Cortex of kidney (tissue), 1 donor: ENCODE measurements at places on chromosomes 5 and 9.

DNA sequence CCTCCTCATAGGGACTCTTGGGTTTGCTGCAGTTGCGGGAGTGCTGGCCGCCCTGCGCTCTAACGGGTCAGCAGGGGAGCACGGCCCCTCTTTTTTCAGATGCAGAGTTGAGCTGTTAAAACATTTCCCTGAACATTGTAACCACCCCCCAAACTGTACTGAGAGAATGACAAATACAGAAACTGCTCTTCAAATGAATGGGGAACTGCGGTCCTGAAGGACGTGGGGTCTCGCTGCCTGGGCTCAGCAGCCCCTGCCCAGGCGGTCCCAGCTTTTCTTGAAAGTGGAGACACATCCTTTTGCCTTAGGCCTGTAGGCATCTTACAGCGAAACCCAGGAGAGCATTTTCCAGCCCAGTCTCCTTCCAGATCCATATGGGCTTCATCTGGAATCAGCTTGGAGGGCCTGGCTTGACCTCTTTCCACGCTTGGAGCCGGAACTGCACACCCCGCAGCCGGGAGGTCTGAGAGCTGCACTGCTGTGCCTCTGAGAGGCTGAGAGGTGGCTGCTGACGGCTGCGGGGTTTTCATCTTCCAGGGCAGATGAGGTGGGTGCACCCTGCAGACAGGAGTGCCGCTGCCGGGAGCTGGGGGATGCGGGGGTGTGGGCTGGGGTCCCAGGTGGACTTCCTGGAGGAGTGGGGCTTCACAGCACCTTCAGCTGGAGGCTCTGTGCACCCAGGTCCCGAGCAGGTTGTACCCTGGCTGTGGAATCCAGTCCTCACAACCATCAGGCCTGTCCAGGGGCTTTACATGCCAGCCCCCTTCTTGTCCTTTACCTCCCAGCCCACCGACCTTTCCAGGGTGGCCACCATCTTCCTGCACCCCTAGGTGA lies 1.2 kb upstream of the AGPAT2 start:
- DNase-seq, result no peak

DNA sequence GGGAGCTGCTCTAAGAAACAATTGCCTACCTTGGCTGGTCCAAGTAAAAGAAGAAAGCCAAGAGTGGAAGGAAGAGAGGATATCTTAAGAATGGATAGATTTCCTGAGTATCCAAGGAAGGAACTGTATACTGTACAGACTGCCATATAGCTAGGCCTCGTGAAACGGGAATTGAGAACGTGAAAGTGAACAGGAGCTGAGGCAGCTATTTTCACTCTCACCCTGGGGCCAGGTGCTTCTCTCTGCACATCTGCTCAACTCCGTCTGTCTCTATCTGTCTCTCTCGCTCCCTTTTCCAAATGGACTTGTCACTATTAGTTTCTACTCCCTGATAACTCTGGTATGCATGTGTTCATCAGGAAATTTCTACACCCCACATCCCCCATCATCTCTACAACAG lies 35.9 kb upstream of the TESK1 start:
- DNase-seq, result no peak

- no peak for DNase-seq
These were observed 28.5 kb downstream of the DPYSL3 start for GRCh38 chr5:147481376-147481775.

DNA sequence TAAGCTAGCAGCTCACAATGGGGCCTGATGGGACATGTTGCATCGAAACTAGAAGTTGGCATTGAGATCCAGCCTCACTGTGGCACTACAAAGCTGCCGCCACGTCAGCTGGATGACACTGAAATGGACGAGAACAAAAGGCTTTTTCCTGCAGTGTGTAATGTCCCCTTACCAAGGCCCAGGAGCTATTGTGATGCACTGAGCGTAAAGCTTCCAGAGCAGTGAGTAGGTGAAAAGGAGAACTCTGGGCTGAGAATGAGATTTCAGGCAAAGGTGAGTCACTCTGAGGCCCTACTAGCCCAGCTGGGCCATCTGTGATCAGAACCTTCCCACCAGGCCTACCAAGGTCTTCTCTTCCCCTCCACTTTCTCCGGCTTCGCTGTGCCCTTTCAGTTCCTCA lies 528.1 kb upstream of the KLF4 start:
- DNase-seq, result no peak

DNA sequence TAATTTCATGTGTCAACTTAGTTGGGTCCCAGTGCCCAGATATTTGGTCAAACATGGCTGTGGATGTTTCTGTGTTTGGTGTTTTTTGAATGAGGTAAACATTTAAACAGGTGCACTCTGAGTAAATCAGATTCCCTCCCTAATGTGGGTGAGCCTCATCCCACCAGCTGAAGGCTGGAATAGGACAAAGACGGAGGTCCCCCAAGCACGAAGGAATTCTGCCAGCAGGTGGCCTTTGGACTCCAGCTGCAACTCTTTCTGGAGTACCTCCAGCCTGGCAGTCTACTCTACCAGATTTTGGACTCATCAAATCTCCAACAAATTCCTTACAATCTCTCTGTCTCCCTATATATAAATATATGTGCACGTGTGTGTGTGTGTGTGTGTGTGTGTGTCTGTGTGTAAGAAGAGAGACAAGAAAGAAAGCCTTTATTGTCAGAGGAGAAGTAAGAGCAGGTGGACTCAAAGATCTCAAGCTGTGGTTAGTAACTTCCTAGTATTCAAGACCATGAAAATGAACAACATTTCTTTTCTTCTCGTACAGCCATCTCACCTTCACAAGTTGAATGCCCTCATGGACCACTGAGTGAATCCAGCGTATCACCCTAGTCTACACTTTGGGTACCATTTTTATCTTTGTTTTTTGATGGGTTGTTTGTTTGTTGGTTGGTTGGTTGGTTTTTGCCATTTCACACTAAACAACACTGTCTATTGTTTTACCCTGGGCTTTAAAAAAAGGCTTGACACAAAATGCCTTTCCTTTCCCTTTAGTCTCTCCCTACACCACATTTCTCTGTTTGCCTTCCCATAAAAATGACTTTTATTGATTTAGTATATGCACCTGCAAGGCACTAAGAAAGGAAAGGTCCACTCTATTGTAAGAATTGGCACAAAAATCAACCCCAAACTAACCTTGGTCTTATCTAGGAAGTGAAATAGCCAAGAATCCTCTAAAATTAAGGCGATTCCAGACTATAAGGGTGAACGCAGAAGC lies 118.7 kb downstream of the TENT4A start:
- DNase-seq, result no peak

GRCh38 chr5:74112372-74113195 lies 486.6 kb downstream of the ARHGEF28 start:
- DNase-seq, result no peak

DNA sequence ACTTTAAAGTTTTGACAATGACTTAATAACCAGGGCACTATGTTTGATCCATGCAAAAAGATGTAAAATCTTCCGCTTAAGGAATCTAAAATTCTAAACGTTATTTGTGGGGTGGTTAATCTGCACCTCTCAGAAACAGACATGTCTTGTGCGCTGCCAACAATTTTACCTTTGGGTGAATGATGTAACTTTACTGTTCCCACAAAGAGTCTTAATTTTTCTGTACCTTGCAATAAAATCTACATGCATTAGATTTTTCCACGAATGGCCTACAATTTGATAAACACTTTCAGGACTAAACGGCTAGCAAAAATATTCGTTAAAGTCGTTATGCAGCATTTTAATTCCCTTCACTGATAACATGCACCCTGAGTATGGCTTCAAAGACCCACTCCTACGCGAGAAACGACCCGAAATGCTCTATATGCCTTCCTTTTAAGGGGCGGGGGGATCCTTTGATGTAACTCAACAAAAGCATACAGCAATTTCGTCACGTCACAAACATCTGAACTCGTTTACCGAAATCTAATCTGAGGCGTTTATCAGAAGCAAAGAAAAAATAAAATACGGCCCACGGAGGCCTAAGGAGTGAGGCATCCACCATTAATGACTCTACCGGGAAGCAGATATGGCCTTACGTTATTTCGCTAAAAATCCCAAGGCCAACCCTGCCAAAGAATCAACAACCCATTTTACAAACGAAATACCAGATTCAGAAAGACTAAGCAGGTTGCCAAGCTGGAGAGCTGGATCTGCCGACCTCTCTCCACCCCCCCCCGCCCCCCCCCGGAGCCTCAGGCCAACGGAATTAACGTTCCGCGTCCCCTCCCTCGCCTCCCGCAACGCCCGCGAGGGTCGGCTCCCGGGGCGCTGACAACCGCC lies 621 bp downstream of the AK6 start:
- DNase-seq, result no peak

DNA sequence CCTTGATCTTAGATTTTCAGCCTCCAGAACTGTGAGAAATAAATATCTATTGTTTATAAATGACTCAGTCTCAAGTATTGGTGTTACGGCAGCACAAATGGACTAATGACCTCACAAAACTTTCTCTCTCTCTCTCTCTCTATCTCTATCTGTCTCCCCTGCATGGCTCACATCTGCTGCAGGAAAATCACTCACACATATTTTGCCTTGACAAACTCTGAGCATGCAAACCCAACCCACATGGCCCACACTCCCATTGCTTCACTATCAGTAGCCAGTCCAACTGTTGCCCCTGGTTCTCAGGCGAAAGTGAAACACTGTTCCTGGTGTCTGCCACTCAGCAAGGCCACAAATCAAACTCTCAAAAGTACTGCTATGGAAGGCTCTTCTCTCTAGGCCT lies 66.4 kb upstream of the PIK3R1 start:
- DNase-seq, result no peak

- DNase-seq, result no peak
These were observed 4.0 kb downstream of the FOXE1 start for GRCh38 chr9:97856857-97857605.

DNA sequence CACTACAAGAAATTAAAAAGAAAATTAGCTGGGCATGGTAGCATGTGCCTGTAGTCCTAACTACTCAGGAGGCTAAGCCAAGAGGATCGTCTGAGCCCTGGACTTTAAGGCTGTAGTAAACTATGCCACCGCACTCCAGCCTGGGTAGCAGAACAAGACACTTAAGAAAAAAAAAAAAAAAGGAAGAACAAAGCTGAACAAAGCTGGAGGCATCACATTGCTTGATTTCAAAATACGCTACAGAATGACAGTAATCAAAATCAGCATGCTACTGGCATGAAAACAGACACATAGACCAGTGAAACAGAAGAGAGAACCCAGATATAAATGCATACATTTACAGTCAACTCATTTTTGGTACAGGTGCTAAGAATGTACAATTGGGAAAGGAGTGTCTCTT lies 14.5 kb upstream of the OTULIN start:
- DNase-seq, result no peak

- no peak for DNase-seq
These were observed 259.2 kb downstream of the PDZD2 start for GRCh38 chr5:31898036-31898632.

DNA sequence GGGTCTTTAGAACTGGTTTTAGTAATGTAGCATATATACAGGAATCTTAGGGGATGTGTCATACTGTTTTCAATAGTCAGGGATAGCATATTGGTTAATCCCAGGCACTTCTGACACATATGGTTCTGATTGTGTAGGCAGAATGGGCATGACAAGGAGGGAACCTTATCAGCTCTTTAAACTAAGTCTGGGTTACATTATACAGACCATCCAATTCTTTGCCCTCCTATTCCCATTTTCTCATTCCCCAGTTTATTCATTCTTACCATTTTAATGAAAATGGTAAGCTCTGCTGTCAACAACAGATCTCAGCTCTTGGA lies 85.1 kb downstream of the NDUFAF2 start:
- no peak for DNase-seq

DNA sequence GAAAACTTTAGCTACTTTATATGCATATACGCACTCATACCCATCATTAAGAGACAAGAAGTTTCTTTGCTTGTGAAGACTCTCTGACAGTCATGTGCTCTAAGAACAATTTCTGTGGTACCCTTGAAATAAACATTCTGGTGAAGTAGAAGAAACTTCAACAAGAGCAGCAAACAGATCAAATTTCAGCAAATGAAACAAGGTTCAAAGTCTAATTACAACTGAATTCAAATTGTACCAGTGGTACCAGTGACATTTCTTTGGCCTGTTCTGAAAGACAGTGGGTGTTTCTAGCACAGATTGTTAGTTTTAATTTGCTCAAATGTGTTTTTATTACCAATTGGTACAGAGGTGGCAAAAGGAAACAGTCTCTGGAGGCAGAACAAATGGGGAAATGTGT lies 391.0 kb downstream of the CHSY3 start:
- DNase-seq, result no peak

GRCh38 chr5:17343675-17344074 lies 126.2 kb downstream of the BASP1 start:
- DNase-seq, result no peak

DNA sequence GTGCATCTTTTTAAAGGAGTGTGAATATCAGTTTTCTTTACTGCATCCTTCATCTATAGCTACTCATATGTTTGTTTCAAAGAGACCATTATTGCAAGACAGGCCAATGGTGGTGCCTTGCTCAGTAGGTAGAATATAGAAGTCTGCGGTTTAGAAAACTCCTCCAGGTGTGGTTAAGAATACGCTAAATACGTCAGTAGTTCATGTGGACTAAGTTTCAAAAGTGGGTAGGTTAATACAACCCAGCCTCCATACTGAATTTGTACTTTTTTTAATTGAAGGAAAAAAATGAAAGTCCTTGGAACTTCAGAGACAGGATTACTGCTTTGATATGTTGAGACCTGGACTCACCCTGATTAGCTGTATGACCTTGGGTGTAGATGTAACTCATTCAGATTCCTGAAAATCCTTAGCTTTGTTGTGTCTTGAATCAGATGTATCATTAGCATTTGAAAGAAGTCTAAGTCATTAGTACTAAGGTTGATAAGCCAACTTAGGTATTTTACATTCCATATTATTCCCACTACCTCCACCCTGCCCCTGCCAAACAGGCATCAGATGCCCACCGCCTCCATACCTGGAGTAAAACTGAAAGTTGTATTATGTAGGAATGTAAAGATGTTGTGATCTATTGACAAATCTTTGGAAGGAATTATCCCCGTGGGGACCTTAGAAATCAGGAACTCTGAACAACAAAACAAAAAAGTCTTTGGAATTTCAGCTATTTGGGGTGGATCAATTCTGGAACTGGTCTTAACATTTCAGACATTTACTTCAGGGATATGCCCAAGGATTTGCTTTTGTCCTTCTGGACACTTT lies 6.1 kb downstream of the BASP1 start:
- DNase-seq, result no peak

- no peak for DNase-seq
These were observed 1.0 kb downstream of the PHPT1 start for GRCh38 chr9:136849960-136850865.

- DNase-seq, result no peak
These were observed 20.4 kb upstream of the ARSI start for GRCh38 chr5:150323092-150323491.

DNA sequence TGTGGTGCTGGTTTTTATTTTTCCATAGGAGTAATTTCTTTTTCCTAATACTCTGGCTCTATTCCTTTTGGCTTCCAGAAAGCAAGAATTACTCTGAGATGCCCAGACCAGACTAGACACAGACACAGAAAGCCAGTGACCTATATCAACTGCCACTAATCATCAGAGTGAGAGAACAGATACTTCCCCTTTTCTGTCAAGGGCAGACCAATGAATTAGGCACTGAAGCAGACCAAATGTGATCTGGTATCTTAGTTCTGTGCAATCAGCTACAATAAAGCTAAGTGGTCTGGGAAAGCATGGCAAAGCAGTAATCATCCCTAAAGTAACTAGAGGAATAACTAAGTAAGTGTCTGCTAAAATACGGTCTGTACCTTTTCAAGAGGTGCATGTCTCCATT lies 239.1 kb downstream of the ELAVL2 start:
- DNase-seq, result no peak

- DNase-seq, result no peak
These were observed 304.0 kb downstream of the NR2F1-AS1 start for GRCh38 chr5:93277051-93277450.
